CD8-positive, alpha-beta T cell (primary cell): ENCODE measurements at places on chromosomes 1 and 21.

DNA sequence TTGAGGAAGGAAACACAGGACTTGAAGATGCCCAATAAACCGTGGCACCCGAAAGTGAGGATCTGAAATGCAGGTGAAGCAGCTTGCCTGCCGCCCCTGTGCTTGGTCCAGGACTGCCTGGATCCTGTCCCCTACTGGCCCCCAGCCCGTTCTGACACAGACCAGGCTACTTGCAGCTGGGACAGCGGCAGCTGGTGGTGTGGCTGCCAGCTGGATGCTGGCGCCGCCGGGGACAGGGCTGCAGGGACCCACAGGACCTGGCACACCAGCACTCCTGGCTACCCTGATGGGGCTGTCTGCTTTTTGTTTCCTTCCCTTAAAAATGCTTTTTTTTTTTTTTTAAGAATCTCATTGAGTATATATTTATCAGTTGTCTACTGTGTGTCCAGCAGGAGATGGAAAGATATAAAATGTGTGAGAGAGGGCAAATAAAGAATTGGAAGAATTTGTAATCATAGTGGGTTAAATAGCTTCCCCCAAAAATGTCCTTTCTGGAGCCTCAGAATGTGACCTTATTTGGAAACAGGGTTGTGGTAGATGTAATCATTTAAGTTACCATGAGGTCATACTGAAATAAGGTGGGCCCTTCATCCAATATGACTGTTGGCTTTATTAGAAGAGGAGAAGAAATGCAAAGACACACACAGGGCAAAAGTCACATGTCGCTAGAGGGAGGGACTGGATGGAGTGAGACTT, 165.6 kb downstream of the DSCAM start:
- no peak for DNase-seq

DNA sequence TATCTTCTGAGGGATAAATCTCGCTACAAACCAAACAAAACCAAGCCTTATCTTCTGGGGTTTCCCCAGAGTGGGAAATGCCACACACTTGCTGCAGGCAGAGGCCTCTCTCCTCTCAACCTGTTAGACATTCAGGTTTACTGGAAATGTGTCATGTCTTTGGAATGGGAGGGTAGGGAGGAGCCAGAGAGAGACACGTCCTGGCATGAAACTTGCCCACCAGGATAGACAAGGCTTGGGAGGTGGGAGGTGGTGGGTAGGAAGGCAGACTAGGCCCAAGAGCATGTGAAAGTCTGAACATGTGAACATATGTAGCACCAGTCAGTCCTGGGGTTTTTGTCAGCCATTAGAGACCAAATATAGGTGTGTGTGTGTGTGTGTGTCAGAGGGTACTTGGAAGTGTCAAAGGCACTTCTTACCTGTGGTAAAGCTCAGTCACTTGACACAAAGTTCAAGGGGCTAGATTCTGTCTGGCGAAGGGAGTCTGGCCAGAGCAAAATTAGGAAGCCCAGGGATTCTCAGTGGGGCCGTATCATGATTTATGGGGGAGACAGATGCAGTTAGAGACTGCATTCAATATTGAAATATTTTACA, 32.4 kb upstream of the PIGC start:
- DNase-seq: no peak

DNA sequence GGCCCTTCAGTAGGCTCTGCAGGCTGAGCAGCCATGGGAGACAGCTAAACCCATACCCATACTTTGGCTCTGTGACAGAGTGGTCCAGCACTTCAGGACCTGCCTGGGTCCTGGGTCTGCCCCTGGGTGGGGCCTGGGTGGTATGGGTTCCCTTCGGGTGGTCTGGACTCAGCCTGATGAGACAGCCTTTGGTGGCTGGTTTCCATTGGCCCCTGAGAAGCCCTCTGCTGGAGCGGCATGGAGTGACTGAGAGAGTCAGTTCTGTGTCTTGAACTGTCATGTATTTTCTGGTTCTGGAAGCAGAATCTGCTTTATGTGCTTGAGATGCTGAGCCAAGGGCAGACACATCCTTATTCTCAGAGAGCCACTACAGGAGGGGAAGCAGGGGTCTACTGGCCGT, 31.3 kb upstream of the KCNA2 start:
- no peak for DNase-seq

DNA sequence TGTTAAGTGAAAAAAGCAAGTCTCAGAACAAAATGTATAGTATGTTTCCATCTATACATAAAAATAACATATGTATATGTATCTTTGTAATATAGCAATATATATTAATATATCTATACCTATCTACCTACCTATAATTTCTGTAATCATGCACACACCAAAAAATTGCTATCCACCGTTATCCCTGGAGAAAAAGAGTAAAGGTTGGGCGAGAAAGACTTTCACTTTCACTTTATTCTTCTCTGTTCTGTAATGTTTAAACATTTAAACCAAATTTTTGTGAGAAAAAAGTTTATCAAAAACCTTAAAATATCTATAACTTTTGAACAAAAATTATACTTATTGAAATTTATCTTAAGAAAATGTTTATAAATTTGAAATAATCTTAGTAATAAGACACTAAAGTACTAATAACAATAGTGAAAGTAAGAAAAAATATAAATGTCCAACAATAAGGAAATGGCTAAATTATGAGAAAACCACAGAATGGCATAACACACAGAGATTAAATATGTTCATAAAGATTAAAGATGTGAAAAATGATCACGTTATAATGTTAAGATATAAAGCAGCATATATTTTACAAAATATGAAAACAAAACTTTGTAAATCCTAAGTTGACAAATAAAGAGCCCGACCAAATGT, 74.0 kb upstream of the LRRC53 start:
- DNase-seq: no peak

GRCh38 chr1:219733511-219734174, 120.7 kb upstream of the ZC3H11B start:
- no peak for DNase-seq

- DNase-seq: no peak
Measured at GRCh38 chr1:118487091-118487490, 302.1 kb upstream of the SPAG17 start.

- no peak for DNase-seq
Measured at GRCh38 chr21:27363719-27364477, 397.0 kb upstream of the ADAMTS5 start.

DNA sequence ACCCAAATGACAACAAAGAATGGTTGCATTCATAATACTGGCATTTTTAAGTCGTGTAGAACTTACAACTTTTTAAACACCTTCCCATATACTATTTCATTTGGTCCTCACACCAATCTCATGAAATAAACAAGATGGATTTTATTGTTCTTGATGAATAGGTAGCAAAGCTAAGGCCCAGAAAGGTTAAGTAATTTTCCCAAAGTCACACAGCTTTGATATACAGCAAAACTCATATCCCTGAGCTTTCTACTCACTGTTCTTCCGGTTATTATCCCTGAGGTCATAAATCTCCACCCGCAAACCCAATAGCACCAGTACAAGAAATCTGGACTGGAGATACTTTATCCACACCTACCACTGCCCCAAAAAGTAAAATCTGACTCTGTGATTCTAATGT, 186.2 kb downstream of the RUNX1 start:
- no peak for DNase-seq

DNA sequence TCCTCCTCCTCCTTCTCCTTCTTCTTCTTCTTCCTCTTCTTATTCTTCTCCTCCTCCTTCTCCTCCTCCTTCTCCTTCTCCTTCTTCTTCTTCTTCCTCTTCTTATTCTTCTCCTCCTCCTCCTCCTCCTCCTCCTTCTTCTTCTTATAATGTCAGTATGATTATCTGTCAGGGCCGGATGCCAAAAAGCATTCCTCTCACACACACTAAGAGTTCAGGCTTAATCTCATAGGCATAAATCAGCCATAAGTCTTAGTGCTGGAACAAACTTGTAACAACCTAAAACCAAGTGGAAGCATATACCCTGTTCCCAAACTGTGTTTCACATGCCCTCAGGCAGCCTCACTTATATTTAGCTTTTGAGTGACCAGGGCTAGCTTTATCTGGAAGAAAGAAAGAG, 240.3 kb downstream of the LMX1A start:
- no peak for DNase-seq

- no peak for DNase-seq
Measured at GRCh38 chr1:67745875-67746698, 61.1 kb downstream of the GADD45A start.

- DNase-seq: no peak
Measured at GRCh38 chr1:45883658-45884057, 80.2 kb downstream of the MAST2 start.

GRCh38 chr1:227805606-227806197, 9.8 kb upstream of the PRSS38 start:
- no peak for DNase-seq

DNA sequence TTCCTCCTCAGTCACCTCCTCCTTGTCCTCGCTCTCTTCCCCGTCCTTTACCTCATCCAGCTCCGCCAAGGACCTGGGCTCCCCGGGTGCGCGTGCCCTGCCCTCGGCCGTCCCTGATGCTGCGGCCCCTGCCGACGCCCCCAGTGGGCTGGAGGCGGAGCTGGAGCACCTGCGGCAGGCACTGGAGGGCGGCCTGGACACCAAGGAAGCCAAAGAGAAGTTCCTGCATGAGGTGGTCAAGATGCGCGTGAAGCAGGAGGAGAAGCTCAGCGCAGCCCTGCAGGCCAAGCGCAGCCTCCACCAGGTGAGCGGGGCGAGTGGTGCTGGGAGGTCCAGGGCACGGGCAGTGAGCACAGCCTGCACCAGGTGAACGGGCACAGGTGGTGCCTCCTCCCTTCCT, 76.2 kb downstream of the SKI start:
- DNase-seq: no peak

DNA sequence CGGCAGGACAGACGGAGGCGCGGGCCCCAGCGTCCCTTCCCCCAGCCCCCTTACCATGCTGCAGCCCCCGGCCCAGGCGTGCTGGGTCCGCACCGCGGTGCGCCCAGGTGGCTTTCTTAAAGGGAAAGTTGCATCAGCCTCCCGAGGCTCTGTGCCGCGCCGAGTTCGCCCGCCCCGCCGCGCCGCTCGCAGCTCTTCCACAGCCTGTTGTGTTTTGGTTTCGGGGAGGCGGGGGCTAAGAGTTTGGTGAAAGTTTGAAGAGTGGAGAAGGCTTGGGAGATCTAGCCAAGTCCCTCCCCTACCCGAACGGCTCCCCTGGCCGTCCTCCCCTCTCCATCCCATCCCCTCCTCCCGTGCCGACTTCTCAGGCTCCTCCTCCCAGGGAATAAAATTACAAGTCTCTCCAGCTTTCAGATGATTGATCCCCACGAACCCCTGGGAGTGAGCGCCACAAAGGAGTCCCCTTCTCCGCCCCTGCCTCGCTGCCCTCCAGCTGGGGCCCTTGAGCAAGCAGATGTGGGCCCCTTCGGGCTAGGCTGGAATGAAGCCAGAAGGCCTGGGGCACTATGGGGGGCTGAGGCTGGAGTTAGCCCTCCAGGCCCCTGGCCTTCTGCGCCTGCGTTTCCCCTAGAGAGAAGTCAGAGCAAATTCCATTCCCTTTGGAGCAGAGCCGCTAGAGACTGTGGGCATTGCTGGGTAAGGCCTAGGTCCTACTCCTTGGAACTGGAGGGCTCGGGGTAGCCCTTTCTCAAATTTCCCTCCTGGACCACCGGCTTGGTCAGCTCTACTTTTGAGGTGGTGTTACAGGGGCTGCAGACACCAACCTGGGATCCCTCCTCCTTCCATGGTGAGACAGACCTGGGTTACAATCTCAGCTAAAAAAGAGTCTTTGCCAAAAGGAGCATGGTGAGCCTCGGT, at the start of gene SLC6A9:
Gene SLC6A9 (minus strand): TSS at position 211 of the 918 bp plus-strand sequence. CDS start 7,185 bp downstream, outside the sequence.
- no peak for DNase-seq

DNA sequence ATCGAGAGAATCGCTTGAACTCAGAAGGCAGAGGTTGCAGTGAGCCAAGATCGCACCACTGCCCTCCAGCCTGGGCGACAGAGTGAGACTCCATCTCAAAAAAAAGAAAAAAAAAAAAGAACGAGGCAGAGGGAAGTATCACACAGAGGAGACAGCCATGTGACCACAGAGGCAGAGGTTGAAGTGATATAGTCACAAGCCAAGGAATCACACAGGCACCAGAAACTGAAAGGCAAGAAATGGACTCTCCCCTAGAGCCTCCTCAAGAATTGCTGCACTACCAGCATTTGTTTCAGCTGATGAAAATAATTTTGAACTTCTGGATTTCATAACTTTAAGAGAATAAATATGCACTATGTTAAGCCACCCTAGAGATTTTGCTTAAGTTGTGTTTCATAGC, 459.6 kb downstream of the PTPRC start:
- DNase-seq: no peak

DNA sequence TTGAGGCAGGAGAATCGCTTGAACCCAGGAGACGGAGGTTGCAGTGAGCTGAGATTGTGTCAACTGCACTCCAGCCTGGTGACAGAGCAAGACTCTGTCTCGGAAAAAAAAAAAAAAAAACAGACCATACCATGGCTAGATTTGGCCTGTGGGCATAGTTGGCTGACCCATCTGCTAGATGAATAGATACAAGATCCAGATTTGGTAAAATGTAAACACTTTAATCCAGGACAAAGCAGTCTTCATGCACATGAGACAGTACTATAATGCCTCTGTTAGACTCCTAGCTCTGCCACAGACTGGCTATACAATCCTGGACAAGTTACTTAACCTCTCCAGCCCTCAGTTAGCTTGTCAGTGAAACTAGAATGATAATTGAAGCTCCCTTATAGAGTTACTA, 27.9 kb upstream of the SRP9 start:
- no peak for DNase-seq
